Umbilical cord (tissue), 2 donors: ENCODE measurements at places on chromosomes 11 and 22.
A peak's percentile ranks its signal among the peaks of the same experiment; 100 is the strongest.

- DNase-seq, result no peak
These were observed 3.4 kb downstream of the KIAA0930 start for GRCh38 chr22:45237065-45237990.

DNA sequence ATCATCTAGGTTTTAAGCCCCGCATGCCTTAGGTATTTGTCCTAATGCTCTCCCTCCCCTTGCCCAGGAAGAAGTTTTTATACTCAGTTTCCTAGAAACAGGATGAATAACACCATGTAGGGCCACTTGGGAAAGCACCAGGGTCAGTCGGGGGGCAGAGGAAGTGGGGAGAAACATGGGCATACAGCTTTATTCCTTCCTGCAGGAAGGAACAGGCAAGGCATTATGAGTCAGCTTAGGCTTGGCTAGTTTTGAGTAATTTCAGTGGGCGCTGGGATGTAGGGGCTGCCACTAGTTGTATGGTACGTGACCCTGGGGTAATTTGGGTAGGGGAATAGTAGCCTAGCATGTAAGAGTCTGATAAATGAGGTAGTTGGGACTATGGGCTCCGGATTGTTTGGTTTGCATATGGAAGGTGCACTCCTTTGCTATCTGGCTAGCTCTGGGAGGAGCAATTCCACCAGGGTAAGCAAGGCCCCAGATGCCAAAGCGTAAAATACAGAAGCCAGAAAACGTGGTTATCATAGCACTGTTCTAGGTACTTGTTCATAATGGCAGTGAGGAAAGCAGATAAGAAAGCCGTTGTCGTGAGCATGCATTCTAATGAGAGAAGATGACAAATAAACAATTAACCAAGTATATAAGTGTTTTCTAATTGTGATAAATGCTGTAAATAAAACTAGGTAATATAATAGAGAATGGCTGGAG lies 24.8 kb downstream of the ACER3 start:
- DNase-seq, result peak; percentile 40

DNA sequence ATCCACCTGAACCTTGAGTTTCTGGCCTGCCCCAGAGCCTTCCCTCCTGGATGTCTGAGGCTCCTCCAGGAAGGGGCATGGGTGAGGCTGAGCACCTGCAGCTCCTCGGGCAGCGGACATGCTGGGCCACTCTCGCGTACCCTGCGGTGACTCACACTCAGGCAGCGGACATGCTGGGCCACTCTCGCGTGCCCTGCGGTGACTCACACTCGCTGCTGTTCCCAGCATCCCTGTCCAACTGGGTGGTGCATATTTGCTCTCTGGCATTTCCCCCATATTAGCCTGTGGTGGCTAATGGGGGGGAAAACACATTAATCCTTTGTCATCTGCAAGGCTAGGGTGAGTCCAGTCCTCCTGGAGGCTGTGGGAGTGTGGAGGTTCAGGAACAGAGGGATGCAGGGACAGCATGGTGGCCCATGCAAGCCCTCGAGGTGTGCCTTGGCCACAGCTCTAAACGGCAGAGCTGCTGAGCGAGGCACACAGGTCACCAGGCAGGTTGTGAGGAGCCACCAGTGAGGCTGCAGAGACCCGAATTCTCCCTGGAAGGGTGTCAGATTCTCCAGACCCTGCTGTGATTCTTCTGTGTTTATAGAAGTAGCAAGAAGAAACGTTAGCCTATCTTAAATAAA lies 728.1 kb downstream of the BRD1 start:
- no peak for DNase-seq

GRCh38 chr11:12897390-12897789 lies 111.7 kb upstream of the RASSF10 start:
- DNase-seq, result no peak

DNA sequence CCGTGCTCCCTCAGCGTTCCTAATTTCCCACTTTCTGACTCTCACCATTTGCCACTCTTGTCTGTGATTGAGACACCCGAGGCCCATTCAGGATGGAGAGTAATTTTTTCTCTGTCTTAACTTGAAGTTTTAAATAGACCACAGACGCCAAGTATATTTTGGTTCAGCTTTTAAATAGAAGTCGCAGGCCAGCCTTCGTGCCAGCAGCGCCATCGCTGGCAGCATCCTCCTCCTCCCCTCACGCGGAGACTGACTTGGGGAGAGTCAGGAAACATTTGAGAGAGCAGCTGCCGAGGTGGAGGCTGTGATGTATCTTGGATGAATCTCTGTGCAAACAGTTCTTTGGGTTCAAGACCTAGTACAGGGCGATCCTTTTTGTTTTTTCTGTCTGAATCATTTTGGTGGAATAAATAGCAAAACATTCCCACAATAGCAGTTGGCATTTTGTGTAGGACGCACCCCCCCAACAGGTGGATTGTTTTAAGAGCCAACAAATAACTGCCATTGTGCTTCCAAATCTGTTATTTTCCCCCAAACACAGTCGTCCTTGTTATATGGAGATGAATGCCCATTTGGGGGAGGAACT lies 889 bp upstream of the DMC1 start:
- DNase-seq, result peak; percentile 66

DNA sequence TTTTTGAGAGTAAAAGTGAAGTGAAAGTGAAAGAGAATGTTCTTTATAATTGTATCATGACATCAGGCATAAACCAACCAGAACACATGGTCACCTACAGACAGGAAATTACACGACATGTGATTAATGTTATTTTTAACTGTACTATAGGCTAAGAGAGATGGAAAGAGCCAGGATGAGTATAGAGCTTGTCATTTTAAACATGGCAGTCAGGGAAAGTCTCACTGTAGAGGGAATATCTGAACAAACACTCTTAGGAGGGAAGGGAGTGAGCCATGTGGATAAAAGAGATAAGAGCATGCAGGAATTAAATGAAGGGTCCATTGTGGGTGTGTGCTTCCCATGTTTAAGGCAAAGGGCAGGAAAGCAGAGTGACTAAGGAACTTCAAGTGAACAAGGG lies 599.1 kb upstream of the FAT3 start:
- no peak for DNase-seq

- no peak for DNase-seq
These were observed 57.6 kb downstream of the TSPAN18 start for GRCh38 chr11:44784436-44784760.

- peak; percentile 52 for DNase-seq
These were observed 27.4 kb downstream of the IL18BP start for GRCh38 chr11:72026090-72026489.

DNA sequence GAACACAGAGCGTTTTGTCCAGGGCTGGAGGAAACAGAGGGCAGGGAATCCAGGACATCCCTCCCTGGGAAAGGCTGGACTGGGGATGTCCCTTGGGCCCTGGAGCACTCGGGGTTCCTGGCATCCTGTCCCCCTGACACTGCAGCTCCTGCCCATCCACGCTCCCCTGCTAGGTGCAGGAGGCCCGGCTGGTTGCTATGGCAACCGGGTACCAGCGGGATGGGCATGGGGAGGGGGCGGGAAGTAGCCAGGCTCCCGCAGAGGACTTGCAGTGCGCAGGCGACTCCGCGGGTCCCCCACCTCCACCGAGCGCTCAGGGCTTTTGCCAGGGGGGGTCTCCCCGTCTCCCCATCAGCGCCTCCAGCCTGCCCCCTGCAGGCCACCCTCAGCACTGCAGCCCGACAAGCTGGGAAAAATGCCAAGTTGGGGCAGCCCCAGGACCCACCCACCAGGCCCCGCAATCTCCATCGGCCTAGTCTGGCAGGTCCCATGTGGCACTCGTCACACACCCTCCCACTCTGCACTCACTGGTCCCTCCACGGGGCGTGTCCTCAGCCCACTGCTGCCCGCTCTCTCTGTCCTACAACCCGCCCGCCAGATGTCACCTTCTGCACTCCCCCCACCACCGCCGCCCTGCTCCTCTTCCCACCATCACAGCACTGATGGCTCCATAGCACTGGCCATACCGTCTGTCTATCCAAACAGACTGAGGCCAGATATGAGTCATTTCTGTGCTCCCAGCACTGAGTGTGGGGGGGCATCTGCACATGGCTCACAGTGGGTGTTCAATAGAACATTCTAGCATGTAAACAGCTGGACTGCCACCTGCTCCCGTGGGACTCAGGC lies 31.5 kb downstream of the KIAA0930 start:
- DNase-seq, result no peak

- no peak for DNase-seq
These were observed 27.7 kb downstream of the MPPED1 start for GRCh38 chr22:43439368-43440103.

- DNase-seq, result no peak
These were observed 105.4 kb upstream of the FSHB start for GRCh38 chr11:30125456-30125855.

DNA sequence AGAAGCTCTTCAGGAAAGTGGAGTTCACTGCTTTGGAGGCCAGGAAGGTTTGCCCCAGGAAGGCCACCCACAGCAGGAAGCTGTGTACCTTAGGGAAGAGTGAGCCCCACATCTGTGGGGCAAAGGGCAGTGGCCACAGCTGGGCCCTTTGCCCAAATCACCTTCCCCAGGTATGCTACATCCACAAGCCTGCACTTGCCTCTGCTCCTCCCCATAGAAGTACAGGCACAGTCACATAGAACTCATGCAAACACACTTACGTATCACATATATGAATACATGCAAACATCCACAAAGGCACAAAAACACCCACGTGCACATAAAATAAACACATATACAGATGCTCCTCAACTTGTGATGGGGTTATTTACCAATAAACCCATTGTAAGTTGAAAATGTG lies 2.1 kb downstream of the TRIM29 start:
- no peak for DNase-seq

- DNase-seq, result peak; percentile 94
These were observed 3.0 kb upstream of the MYBPC3 start for GRCh38 chr11:47355283-47356128.

DNA sequence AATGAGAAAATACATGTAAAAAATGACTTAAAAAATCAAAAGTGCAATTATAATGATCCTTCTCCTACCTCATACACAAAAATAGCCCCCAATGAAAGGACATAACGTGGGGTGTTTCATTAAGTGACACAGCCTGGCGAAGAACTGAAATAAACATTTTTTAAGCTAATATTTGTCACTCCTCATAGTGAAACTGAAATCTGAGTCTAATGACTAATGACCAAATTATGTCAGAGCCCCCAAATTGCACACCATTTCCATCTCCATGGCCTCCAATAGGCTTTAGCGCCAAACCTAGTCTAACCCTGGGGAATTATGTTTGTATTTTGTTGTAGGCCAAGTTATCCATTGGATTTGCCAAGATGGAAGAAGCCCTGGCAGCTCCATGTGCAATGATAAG lies 119.1 kb downstream of the WT1 start:
- DNase-seq, result no peak

GRCh38 chr11:44824300-44824704 lies 97.5 kb downstream of the TSPAN18 start:
- DNase-seq, result no peak

GRCh38 chr11:34653851-34654482 lies 33.1 kb downstream of the EHF start:
- no peak for DNase-seq

- DNase-seq, result no peak
These were observed 9.4 kb downstream of the AGBL2 start for GRCh38 chr11:47705721-47706120.

- DNase-seq, result peak; percentile 78
These were observed 38.0 kb downstream of the TMEM45B start for GRCh38 chr11:129853518-129854231.

DNA sequence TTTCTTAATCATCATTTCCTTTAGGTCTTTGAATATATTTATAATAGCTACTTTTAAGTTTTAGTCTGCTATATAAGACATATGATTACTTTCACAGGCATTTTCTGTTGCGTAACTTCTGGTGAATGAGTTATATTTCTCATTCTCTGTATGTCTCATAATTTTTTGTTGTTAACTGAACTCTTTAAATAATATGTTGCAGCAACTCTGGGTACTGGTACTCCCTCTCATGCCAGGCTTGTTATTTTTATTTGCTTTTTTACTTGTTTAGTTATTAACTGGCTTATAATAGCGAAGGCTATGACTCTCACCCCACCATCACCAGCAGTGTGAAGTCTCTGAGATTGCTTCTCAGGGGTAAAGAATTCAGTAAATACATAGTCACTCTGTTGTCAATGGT lies 524.2 kb upstream of the CHORDC1 start:
- peak; percentile 8 for DNase-seq

DNA sequence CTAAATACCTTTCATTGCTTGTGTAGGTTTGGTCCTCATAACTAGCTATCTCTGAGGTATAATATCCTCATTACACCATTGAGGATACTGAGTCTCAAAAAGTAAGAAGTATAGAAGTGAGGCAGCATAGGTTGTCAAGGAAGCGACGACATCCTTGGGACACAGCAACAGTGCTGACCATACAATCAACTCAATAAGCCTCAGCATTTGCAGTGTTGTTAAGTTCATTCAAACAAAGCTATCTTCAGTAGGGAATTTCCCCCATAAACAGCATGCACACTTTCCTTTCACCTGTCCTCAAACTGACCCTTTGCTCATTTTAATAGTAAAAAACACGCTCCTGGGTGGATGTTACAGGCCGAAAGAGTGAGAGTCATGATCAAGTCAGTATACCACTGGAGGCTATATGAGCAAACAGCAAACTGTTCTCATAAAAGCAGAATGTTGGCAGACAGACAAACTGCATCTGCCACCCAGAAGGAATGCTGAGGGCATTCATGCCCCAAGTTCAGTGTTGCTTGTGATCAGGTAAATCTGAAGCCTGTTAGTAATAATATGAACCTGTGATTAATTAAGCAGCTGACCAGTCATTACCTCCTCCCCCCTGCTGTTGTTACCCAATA lies 756.2 kb upstream of the TENM4 start:
- DNase-seq, result no peak

DNA sequence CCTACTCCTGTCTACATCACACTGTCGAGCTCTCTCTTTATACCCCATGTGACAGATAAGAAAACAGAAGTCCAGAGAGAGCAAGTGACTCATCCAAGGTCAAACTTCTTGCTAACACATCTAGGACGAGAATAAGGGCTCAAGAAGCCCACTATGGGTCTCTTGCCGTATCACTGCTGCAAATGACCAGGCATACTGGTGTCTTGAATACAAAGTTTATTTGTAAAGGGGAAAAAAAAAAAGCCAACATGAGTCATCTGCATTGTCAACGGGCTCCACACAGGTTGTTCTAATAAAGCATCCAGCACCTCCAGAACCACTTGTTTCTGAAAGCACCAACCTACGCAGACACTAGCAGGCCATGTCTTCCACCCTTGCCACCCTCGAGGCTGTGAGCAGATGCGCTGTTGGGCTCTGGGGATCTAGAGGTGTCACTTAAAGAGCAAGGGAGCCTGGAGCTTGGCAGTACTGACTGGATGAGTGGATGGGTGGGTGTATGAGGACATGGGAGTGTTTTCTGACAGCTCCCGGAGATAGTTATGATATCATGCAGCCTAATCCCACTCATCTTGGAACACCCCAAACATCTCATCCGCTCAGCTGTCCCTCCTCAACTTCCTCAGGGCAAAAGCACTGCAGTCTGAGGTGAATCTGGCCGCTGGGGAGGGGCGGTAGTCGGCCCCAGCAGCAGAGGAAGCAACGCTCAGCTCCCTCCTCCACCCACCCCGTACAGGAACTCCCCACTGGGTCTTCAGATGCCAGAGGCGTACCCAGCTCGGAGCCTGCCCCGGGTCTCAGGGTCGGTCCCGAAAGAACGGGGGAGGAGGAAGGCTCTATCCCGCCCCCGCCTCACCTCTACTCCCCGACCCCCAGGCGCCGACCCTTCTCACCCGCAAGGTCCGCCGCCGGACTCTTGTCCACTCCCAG lies 1.0 kb downstream of the SMCO4 start:
- peak; percentile 69 for DNase-seq
